ENCODE measurements at places on chromosomes 13 and 19. TPM values are rescaled to one million over a fixed set of nuclear protein-coding genes. Genes with fewer than 3 reads are reported as not detected.

Gene SPRED3
- 2.4 TPM for total RNA-seq

Gene MATK
- total RNA-seq = 1.7 TPM

Gene ZNF808
- 7.6 TPM for total RNA-seq

Gene CLEC4G
- total RNA-seq = not detected

Gene GJA3
- not detected for total RNA-seq

Gene CEACAM3
- not detected for total RNA-seq

Gene SCEL
- not detected for total RNA-seq

Gene MAP2K7
- 41.2 TPM for total RNA-seq

Gene ASF1B
- 1.5 TPM for total RNA-seq

Gene RFX1
- 21.4 TPM for total RNA-seq

Gene GJB2
- total RNA-seq = 0.61 TPM

All from adrenal gland (tissue), 19 donors.